Stimulated activated CD4-positive, alpha-beta T cell treated with anti-CD3 and anti-CD28 coated beads, Interleukin-12 subunit alpha, Interleukin-12 subunit beta, amount 100 ng/mL, for 24 hours (primary cell): ENCODE measurements at places on chromosomes 3 and 15.

- peak; percentile 56 for DNase-seq
Observed at GRCh38 chr3:141105828-141106628, 54.9 kb downstream of the SPSB4 start.

- DNase-seq, result no peak
Observed at GRCh38 chr15:79896131-79896633, 632 bp downstream of the MTHFS start.

DNA sequence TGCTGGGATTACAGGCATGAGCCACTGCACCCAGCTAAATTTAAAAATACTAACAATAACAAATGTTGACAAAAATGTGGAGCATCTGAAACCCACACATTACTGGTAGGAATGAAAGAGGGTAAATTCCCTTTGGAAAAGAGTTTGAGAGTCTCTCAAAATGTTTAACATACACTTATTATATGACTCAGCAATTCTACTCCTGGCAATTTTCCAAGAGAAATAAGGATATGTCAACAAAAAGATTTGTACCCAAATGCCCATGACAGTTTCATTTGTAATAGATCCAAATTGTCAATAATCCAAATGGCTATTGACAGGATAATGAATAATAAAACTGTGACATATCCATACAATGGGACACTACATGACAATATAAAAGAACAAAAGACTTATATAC is 9.0 kb downstream of the HCLS1 start:
- no peak for DNase-seq

- peak; percentile 1 for DNase-seq
Observed at GRCh38 chr3:149936812-149937230, 33.9 kb downstream of the PFN2 start.

DNA sequence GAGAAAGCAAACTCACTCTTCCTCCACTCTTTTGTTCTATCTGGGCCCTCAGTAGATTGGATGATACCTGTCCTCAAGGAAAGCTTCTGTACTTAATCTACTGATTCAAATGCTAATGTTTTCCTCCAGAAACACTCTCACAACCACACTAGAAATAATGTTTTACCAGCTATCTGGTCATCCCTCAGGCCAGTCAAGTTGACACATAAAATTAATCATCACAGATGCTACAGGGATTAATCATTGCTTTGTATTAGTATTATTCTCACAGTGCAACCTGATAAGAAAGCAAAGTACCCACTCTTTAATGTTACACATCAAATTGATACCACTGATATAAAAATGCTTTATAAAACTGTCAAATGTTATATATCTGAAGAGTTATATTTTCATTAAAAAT is 52.9 kb upstream of the ARL6 start:
- no peak for DNase-seq

DNA sequence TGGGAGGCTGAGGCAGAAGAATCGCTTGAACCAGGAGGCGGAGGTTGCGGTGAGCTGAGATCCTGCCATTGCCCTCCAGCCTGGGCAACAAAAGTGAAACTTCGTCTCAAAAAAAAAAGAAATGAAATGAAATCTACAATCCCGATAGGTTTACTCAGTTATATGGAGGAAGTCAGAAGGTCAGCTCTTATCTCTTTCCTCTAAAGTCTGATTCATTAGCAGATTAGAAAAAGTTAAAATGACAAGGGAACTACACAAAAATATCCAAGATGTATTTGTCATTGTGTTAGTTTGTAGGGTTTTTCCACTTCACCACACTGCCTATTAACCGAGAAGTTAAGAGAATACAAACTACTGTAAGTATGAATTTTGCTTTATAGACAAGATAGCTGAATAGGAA is 420.6 kb downstream of the SHQ1 start:
- no peak for DNase-seq
